ENCODE measurements at places on chromosomes 5 and 9.

DNA sequence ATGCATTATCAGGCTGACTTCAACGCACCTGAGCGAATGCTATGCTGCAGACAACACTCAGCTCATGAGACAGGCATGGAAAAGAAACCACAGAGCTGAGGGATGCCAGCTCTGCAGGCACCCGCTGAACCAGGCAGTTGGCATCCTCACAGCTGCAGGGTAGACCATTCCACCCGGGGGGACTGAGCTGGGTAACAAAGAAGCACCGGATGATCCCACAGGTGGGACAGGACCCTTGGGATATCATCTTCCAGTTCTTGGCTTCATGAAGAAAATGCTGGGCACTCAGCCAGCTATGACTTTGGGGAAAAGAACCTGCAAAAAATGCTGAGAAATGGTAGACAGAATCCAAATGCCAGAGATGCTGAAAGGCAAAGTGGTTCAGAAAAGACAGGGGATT is 9.6 kb downstream of the EPB41L4B start:
- no peak for DNase-seq

DNA sequence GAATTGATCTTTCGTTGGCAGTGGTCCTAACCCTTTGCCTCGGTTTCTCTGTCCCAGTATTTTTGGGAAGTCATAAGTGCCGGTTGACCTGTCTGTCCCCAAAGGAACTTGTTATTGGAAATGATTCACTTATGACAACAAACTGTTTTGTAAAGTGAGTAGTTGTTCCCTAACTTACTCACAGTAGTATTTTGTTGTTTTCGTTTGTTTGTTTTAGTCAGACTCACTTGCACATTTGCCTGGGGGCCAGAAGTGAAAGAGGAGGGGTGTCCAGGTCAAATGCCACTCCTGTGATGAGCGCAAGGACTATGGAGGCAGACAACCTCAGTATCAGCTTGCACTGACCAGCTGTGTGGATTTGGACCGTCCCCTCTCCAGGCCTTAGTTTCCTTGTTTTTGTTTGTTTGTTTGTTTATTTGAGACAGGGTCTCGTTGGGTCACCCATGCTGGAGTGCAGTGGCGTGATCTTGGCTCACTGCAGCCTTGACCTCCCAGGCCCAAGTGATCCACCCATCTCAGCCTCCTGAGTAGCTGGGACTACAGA is 47.3 kb downstream of the ANKRD55 start:
- DNase-seq, result no peak

DNA sequence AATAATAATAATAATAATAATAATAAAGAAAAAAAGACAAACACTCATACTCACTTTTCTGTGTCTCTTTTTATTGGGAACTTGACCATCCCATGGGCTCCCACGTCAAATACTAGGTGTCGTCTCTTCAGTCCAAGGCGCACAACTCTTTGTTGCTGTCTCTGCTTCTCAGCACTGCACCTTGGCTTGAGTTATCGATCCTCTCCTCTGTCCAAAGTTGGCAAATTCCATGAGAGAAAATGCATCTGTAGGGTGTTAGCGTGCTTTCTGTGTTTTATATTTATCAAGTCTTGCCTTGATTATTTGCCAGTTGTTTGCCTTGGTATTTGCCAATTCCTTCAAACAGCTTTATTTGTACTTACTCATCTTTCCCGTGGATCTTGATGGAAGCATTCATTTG is 653.7 kb downstream of the CDH18 start:
- DNase-seq, result no peak

DNA sequence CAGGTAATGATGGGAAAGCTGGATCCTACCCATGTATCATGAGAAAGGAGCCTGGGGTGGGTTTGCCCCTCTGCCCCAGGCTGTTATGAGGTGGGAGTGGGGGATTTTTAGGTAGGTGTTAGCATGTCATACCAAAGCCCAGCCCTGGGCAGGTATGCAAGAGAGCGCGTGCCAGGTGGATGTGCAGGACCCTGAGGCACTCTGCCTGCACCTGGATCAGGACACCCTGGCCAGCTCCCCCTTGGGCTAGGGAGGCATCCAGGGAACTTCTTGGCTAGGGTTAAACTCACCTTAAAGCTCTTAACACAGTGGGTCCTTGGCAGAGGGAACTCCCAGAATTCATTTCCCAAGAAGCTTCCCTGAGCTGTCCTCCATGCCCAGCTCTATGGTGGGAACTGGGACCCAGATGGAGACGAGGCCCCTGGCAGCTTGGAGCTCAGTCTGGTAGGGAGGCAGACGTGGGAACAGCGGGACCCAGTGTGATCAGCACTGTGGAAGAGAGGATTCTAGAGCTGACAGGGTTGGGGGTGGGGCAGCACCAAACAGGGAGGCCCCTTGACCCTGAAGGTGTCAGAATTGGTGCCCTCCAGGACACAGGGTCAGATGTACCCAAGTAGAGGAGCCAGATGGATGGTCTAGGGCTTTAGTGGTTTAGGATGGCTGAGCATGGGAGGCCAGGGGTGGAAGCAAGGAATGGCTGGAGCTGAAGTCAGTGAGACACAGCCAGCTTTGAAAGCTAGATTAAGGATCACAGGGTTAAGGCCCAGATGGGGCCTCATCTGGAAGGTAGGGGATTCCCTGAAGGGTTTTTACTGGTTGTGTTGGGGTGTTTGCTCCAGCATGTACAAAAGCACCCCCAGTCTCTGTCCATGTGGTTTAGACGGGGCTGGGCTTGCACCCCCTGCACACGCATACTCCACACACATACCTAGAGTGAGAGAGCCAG is 2.2 kb upstream of the PRR7 start:
- no peak for DNase-seq

GRCh38 chr5:21154526-21154925 is 1166.5 kb upstream of the CDH18 start:
- no peak for DNase-seq

DNA sequence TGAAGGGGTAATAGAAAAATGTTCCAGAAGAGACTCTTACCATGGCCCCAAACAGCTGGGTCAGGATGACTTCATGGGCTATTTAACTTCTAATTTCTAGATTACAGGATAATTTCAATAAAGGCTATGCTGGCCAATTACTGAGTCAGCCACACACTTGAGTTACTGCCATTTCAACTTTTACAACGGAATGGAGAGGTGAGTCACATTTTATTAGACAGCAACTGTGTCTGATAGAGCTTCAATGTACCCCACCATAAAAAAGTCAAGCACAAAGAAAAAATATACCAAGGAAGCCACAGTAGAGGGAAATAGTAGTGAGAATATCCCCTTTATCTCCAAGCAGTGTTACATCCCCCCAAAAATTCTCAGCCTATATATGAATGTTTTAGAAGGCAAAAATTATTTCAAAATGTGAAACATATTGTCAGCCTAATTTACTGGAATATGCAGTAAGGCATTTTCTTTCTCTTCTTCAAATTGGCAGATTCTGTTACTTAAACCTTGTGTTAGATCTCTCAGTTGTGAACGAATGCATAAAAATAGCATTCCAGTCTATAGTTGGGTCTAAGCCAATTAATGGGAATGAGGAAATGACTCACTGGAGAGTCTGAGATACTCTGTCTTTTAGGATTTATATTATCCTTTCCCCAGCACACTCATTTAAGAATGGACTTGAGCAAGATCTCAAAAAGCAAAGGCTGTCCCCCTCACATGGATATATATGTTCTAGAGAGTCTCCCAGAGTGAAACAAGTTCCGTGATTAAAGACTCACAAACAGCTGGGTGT is 47.1 kb upstream of the RAI14 start:
- DNase-seq, result no peak

DNA sequence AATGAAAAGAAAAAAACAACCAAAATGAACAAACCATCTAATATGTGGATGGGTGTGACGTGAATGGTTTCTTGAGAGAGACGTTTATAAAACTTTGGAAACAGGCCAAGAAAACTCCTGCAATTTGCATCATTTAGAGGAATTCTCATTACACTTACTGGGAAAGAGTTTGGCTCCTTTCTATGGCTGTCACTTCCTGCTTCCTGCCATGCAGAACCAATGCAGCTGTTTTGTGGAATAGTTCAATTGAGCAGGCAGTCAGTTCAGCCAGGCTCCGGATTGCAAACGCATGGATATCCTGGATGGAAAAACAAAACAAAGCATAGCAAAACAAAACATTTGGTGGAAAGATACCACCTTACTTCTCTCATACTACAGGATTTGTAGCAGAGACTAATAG is 36.6 kb downstream of the FAM114A2 start:
- no peak for DNase-seq

- no peak for DNase-seq
Observed at GRCh38 chr5:18314192-18314778, 680.0 kb downstream of the TAF11L14 start.

DNA sequence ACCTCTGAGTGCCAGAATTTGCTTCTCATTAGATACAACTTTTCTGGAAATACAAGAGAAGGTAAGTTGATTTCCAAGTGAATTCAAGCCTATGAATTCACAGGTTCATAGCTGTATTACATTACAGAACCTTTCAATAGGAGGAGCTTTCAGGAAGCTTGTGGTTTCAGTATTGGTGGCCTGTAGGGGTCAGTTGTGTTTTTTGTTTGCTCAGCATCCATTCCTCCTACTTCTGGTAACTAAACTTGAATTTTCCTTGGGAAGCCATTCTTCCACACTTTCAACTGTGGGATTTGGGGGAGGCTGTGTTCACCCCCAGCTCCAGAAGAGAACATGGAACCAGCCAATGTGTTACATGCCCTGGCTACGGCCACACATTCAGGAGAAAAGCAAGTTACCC is 5.6 kb upstream of the CYSTM1 start:
- DNase-seq, result no peak

DNA sequence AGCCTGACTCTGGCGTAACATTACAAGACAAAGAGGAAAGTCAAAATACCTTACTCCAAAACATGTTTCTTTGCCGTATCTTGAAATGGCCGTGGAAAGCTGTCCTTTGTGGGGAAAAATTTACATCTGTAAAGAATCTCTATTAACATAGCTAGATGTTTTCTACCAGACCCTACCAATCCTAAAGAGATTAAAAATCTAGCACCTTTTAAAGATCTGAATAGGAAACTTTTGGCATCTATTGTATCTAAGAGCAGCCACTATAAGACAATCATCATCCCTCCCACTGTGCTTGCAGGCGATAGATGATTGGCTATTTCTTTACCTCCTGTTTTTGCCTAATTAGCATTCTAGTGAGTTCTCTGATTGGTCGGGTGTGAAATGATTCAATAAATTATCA is 82.5 kb upstream of the SNCAIP start:
- DNase-seq, result no peak

DNA sequence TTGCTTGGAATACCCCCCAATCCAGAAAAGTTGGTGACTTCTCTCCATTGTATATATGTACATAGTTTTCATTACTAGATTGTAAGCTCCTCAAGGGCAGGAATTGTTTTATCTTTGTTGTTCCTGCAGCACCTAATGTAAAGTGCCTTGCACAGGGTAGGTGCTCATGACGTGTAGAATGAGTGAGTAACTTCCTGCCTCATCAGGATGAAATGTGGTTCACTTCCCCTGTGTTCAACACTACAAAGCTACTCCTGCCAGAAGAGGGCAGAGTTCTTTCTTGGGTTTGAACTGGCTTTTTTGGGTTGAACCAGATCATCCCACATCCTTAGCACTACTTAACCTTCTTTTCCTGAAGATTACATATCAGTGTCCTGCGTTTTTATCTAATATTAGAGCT is 23.9 kb downstream of the GTF3C4 start:
- DNase-seq, result no peak

All from GM19239 (cell line).